ENCODE measurements at places on chromosomes 13 and 19. TPM values are rescaled to one million over a fixed set of nuclear protein-coding genes. Genes with fewer than 3 reads are reported as not detected.

DNA sequence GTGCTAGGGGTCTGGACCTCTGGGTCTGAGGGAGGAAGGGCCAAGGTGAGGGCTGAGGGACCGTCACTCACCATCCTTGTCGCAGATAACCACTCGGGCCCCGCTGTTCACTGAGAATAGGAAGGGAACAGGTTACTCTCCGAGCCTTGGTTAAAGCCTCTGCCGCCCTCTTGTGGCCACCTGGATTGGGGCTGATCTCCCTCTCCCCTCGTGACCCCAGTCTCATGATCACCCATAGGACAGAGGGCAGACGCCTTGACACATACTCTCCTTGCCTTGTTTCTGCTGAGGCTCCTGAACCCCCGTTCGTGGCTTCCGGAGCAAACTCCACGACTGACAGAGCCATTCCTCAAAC is 580 bp downstream of the HSD17B14 start:
- peak; percentile 96 for DNase-seq

DNA sequence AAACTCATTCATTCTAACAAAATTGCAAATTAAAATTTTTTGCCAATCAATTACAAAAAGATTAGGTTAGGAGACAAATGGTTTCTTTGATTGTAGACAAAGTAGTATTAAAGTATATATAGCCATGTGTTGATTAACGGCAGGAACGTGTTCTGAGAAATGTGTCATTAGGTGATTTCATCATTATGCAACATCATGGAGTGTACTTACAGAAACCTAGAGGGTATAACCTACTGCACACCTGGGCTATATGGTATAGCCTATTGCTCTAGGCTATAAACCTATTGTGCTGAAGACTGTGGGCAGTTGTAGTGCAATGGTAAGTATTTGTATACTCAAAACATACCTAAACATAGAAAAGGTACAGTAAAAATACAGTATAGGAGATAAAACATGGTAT is 906.8 kb upstream of the SPRY2 start:
- DNase-seq = no peak

DNA sequence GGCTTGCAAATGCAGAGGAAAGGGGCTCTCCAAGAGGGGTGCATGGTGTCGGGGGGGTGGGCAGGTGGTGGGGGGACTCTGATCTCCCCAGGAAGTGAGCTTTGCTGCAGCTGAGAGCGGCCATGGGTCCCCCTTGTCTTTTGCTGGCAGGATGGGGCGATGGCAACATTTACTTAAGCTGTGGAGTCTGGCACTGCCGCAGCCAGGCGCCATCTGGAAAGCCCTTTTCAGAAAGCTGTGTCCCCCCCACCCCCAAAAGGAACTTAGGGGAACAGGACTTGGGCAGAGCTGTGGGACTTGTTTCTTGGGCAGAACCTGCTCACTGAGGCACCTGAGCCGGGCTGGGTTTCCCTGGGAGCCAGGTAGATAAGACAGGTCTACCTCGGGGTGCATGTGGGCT is 80.7 kb downstream of the ZNF536 start:
- DNase-seq = peak; percentile 51

DNA sequence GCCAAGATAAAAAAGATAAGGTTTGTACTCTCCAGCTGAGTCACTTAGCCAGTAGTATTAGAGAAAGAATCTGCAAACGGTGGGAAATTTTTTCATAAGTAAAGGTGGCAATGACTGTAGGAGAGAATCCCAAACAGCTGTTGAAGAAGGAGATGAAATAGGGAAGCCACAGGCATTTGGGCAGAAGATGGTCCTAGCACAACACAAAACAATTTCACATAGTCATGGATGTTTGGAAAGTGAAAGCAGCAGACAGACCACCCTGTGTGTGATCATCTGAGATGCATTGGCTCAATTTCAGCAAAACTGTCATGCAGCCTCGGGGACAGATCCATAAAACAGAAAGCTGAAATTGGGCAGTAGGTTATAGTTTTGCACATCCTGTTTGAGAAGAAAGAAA is 2832.4 kb downstream of the PCDH9 start:
- no peak for DNase-seq

GRCh38 chr19:19300613-19301012 is 19.7 kb downstream of the SUGP1 start:
- DNase-seq = no peak

- DNase-seq = no peak
Measured at GRCh38 chr13:77055158-77055557, 28.2 kb upstream of the FBXL3 start.

DNA sequence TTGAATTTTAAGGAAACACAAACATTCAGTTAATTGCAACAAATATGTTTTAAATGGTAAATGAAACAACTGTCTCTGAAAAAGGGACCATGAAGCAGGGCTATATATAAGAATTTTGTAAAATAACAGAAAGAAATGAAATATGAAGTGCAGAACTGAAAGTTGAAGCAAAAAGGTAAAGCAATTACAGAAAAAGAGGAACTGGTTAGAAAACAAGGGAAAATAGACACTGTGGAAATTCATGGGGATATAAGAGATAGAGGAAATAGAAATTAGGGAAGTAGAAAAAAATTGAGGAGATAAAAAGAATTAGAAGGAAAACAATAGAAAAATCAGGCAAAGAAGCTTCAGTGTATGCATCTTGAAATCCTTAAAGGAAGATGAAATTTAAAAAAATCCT is 40.0 kb upstream of the TDRD3 start:
- no peak for DNase-seq

DNA sequence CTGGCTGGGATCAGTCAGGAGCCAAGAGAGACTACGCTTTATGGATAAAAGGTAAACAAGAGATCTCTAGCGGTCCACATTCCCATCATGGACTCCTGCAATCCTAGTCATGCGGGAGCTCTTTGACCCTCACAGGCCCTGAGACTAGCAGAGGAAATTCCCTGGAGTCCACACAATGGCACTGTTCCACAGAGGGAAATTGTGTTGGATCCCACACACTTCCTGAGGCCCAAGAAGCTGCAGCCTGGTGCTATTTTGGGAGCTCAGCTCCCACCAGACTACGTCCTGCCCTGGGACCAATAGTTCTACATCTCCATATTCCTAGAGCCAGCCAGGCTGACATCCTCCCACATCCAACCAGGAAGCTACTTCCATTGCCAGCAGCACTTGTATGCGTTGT is 2358.4 kb downstream of the PCDH9 start:
- DNase-seq = no peak

DNA sequence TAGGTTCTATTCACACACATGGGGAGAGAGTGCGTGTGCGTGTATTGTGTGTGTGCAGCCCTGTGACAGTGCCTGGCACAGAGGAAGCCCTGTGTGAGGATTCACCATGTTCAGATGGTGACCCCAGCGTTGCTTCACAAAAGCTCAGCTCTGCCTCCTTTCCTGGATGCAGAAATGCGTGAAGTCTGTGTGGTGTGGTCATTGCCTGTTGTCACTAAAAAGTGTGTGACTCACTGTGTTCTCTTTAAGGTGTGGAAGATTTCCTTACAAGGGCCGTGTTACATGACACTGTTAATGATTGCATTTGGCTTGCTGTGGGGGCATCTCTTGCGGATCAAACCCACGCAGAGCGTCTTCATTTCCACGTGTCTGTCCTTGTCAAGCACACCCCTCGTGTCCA is 19.5 kb upstream of the DCUN1D2 start:
- DNase-seq = no peak

GRCh38 chr19:56838909-56839651 is 1.4 kb downstream of the PEG3 start:
- peak; percentile 84 for DNase-seq

GRCh38 chr13:47027780-47028437 is 131.1 kb upstream of the HTR2A start:
- no peak for DNase-seq

GRCh38 chr13:110913322-110914080 is 1.4 kb downstream of the ANKRD10 start:
- DNase-seq = no peak

DNA sequence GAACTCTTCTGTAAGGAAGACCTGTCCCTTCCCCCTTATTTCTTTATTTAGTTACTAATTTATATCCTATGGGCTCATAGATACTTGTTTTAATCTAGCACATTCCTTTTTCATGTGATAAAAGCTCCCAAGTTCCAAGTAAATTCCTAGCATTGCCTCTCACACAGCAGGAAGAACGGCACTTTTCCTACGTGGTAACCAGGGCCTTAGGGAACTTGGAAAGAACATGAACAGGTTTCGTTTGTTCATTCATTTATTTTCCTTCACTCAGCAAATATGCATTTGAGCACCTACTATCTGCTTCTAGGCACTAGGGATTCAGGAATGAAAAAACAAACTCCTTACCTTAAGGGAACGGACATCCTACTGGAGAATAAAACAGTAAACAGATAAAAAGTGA is 125.1 kb downstream of the SIPA1L3 start:
- DNase-seq = no peak

GRCh38 chr19:18536475-18536874 is 6.9 kb downstream of the FKBP8 start:
- DNase-seq = no peak

DNA sequence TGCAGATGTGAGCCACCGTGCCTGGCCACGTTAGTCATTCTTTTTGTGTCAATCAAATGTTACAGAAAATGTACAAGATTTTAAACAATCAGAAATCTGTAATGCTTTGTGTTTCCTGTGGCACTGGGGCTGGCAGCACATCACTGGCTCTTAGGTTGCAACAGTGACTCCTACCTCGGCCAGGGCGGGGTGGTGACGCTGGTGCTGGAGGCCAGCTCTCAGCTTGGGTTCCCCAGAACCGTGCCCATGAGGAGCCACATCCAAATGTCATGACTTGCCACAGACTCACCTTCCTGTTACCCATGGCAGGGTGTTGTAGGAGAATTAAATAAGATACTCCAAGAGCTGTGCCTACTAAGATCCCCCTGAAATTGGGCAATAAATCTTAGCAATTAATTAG is 161.7 kb downstream of the TEX29 start:
- no peak for DNase-seq

DNA sequence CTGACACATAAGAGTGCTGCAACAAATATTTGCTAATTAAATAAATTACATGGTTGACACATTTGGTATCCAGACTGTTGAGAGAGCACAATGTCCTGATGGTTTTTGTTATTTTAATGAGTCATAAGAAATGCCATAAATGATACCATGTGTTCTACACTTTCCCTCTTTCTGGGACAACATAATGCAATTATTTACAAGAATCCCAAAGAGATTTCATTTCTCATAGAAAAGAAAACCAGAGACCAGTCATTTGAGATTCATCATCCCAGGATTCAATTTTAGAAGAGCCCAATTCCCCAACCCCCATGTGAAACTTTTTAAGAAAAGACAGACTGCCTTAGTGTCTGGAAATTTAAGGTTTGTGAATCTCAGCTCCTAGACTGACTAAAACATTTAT is 399.6 kb downstream of the DCT start:
- no peak for DNase-seq

DNA sequence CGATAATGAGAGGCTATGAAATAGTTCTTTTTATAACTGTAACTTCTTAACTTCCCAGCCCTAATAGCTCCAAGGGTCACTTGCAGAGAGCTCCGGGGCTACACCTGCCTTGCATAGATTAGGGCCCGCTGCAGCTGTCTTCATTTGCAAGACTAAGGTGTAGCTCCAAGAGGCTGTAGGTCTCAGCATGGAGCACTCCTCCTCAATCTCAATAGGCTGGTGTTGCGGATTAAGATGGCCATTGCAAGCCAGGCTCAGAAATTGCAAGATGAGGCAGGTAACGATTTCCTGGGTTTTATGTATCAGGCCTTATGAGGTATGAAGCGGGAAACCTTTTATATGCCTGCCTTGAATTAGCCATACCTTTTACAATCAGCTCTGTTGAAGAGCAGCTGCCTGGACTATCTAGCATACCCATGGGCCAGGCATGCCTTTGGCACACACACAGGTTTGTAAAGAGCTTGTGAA is 185.7 kb downstream of the TM9SF2 start:
- DNase-seq = no peak

- DNase-seq = no peak
Measured at GRCh38 chr19:52335768-52336116, 301 bp upstream of the ZNF610 start.

DNA sequence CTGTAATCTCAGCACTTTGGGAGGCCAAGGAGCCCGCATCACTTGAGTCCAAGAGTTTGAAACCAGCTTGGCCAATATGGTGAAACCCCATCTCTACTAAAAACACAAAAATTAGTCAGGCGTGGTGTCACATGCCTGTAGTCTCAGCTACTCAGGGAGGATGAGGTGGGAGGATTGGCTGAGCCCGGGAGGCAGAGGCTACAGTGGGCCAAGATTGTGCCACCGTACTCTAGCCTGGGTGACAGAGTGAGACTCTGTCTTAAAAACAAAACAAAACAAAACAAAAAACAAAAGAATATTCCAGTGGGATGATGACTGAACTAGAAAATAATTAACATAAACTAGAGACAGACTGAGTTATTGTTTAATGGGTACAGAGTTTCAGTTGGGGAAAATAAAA is 81.7 kb upstream of the ABCC4 start:
- DNase-seq = no peak

DNA sequence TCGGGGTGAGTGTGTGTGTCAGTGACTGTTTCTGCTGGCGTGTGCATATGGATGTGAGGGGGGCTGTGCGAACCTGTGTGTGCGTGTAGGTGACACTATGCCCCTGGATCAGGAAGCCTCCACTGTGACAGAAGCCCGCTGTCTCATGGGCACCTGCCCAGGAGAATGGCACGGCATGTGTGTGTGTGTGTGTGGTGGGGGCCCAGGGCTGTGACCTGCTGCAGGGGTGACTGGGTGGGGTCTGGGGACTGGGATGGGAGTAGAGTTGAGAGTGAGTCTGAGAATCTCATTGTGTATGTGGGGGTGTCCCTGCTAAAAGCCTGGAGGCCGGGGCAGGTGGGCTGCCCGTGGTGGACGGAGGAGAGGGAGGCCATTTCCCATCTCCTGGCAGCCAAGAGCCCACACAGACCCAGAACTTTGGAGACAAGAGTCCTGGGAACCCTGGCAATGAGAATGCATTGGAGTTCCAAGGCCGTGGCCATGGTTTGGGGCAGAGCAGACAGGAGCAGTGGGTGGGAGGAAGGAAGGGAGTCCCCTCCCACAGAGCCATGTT is 6.4 kb upstream of the TPM4 start:
- DNase-seq = peak; percentile 83

GRCh38 chr13:98279473-98280175 is 102.6 kb upstream of the RNF113B start:
- peak; percentile 82 for DNase-seq

GRCh38 chr19:17562097-17562496 is 6.6 kb downstream of the COLGALT1 start:
- DNase-seq = peak; percentile 33

GRCh38 chr19:8150178-8150865 is 930 bp upstream of the FBN3 start:
- no peak for DNase-seq

Gene CABP5
- total RNA-seq = 0.39 TPM

Gene DAZAP1
- total RNA-seq = 53.6 TPM

Gene CCDC61
- 5.5 TPM for total RNA-seq

Gene NKPD1
- 0.23 TPM for total RNA-seq

Gene PRR36
- 0.19 TPM for total RNA-seq

Gene VSIG10L
- total RNA-seq = 1.4 TPM

Gene RASGRP4
- total RNA-seq = 50.5 TPM

Gene USP12
- 29.7 TPM for total RNA-seq

Gene ZSCAN4
- total RNA-seq = not detected

Gene CCL25
- not detected for total RNA-seq

Gene DNASE2
- total RNA-seq = 33.0 TPM

Gene SMIM44
- not detected for total RNA-seq
